ENCODE measurements at places on chromosomes 5 and 9. TPM values are rescaled to one million over a fixed set of nuclear protein-coding genes. Genes with fewer than 3 reads are reported as not detected.

The SPIN1 gene
- total RNA-seq: 88.0 TPM

The INSL6 gene
- total RNA-seq: not detected

The GPR21 gene
- total RNA-seq: 1.1 TPM

The ANKRD34B gene
- not detected for total RNA-seq

The AHRR gene
- total RNA-seq: 29.2 TPM

Data from bronchial smooth muscle cell (primary cell).